ENCODE measurements at places on chromosomes 5 and 9.
A peak's percentile ranks its signal among the peaks of the same experiment; 100 is the strongest.

DNA sequence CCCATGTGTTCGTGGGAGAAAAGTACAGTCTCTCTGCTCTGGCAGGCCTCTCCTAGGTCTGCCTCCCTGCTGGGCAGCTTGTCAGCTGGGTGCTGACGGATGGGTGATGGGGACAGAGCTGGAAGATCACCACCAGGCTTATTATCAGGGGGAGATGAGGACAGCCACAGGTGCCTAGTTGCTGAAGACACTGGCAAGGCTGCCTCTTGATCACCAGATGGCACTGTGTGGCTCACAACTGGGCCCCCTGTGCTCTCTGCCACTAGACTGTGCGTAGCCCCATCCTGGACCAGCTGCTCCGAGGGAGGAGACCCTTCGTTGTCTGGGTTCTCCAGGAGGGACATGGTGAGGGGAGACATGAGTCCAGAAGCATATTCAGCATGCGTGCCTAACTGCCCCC lies 73.0 kb downstream of the KIF24 start:
- no peak for DNase-seq

GRCh38 chr5:34967540-34967939 lies 38.2 kb downstream of the DNAJC21 start:
- DNase-seq: no peak

DNA sequence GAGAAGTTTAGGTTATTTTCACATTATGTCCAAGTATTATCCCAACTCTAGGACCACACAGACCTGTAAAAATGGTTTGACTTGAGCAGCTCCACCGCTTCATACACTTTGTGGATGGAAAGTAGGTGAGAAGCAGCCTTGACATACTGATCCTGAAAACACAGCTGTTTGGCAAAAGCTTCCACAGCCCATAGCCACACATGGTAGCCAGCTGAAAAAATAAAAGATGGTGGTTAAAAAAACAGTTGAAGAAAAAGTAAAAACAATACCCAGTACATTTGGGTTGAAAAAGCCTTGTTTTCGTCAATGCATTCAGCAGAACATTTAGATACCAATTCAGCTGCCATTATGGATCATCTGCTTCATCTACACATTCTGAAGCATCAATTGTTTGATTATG lies 36.7 kb downstream of the GEMIN5 start:
- no peak for DNase-seq

- no peak for DNase-seq
These were observed 499.2 kb upstream of the COX7C start for GRCh38 chr5:86118542-86118941.

- DNase-seq: no peak
These were observed 405.2 kb upstream of the WWC1 start for GRCh38 chr5:167886196-167886595.

DNA sequence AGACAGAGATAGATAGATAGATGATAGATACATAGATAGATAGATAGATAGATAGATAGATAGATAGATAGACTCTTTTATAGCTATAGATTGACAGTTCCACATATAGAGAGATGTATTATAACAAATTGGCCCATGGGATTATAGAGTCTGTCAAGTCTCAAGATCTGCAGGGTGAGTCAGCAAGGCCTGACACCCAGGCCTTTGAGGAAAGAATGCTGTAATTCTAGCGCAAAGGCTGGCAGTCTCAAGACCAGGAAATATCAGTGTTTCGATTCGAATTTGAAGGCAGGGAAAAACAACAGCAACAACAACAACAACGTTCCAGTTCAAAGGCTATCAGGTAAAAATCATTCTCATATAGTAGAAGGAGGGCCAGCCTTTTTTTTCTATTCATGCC lies 339.2 kb upstream of the CDH9 start:
- no peak for DNase-seq

- no peak for DNase-seq
These were observed 233.6 kb downstream of the MAST4 start for GRCh38 chr5:66829826-66830225.

DNA sequence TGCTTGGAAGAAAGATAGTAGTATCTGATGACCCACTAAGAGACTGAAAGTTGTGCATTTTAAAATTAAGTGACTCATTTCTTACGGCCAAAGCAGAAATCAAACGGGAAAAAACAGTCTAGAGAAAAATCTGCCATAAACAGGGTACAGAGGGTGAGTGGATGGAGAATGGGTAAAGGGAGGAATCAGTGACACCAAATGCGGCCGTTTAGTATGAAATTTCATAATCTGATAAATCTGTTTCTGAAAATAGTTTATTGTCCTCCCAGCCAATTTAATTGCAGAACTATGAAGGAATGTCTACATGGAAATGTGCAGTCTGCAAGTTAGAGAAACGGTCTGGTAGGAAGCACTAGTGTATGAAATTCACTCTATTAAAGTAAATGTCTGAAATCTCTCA lies 39.5 kb downstream of the ADAMTS12 start:
- DNase-seq: no peak

GRCh38 chr5:14452685-14453454 lies 128.7 kb upstream of the OTULINL start:
- DNase-seq: no peak

DNA sequence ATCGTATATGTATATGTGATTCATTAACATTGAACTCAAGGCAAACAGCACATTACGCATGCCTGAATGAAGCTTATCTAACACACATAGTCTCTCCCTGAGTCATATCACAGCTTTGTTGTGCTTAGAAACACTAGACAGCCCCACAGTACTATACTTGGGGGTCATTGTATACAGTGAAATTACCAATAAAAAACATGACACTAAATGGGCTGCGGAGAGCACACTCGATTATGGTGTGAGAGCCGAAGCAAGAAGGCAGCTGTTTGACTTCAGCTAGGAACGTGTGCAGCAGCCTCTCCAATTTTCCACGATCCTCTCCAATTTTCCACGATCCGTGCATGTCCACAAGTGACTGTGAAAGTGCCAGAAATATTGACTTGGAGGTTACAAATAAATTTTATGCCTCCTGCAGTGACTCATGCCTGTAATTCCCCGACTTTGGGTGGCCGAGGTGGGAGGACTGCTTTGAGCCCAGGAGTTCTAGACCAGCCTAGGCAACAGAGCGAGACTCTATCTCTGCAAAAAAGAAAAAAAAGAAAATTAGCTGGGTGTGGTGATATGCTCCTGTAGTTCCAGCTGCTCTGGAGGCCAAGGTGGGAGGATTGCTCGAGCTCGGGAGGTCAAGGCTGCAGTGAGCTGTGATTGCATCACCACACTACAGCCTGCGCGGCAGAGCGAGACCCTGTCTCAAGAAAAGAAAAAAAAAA lies 102.4 kb downstream of the DAPK1 start:
- DNase-seq: peak; percentile 39

GRCh38 chr9:133118179-133118520 lies 2.9 kb downstream of the RALGDS start:
- DNase-seq: no peak

DNA sequence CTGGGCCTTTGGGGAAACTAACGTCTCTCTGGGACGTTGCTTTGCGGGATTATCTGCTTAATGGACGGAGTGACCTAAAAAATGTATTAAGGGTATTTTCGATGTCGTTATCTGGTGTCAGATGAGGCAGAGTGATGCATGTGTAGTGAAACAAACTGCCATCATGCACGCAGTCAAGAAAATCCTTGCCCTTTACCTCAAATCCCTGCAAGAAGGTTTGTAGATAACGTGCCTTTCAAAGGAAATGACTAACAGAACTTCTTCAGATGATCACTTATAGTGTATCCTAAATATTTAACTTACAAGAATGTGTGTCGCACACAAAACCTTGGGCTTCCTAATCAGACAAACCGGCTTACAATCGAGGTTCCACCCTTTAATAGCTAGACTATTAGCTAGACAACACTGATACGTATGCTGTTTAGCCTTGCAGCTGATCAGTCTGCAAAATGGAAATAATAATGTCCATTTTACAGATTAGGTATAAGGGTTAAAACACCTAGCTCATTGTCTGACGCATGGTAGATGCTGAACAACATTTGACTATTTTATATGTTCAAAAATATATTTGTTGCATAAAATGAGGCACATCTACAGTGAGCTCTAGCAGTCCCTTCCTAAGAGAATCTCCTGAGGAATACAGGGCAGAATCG lies 541 bp upstream of the TBCA start:
- no peak for DNase-seq

GRCh38 chr9:91424403-91425176 lies 958 bp upstream of the NFIL3 start:
- DNase-seq: no peak

- no peak for DNase-seq
These were observed 19.0 kb downstream of the UNC13B start for GRCh38 chr9:35180801-35181200.

DNA sequence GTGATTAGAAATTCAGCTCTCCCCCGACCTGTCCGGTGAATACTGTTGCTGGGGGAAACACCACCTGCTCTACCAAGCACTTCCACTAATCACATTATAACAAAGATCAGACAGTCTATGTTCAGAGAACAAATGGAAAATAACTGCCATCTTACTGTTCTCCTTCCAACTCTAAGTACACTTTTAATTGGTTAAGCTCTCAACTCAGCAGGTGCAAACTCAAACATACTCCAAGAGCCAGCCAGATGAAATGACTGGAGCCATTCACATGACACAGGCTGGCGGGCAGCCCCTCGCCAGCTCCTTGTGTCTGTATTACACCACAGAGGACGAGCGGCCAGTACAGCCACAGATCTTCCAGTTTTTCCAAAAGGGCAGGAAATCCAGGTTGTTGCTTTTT lies 16.1 kb downstream of the LIFR start:
- no peak for DNase-seq

GRCh38 chr9:133114886-133115603 lies 6.0 kb downstream of the RALGDS start:
- DNase-seq: no peak

GRCh38 chr9:14403081-14403480 lies 89.1 kb upstream of the NFIB start:
- no peak for DNase-seq

- DNase-seq: no peak
These were observed 93.4 kb downstream of the NRG2 start for GRCh38 chr5:139949710-139950109.

All from GM04503 (cell line).